ENCODE measurements at places on chromosomes 4 and X.

GRCh38 chr4:41214825-41215146, 444 bp upstream of the APBB2 start:
- DNase-seq: no peak

DNA sequence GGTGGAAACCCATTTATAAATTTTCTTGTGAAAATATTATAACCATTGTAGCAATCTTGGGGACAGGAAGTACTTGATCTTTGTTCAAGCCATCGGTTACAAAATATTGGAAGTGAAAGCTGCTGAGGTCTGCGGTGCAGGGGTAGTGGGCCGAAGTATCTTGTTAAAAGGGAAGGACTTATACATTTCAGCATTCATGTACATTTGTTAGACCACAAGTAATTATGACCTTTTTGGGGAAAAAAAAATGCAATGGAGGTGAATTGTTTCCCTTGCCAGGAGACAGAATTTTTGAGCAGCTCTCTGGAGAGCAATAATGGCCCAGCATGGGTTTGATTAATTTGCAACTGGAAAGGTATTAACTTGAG, 121.3 kb downstream of the EGF start:
- DNase-seq: peak; percentile 4

DNA sequence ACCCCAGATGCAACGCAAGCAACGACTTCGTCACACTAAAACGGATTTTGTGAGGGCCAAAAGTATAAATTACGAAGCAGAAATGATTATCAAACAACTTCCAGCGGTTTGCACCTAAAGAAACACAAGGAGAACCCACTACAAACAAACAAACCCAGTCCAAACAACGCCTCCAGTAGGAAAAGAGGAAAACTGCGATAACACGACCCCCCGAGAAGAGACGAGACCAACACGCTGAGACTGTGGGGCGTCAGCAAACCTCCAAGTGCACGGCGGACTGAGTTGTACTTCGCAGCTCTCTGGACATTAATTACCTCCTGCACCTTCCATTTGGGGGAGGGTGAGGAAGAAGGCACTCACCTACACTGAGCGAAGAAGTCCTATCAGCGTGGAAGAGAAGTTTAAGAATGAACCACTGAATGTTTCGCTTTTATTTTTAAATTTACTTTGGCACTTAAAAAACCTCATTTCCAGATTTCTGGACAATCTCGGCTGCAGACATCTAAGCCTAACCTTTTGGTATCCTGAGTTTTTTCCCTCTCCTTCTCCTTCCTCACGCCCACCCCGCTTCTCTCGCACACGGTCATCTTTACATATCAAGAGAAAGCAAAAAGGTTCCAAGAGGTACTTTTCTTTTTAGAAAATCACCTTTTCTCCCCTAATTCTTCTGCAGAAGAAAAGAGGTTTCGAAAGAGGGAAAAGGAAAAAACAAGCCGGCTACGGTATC, at the start of gene MAB21L2:
TSS of gene MAB21L2 (plus strand) at position 6 of the 727 bp plus-strand sequence. CDS start 879 bp downstream, outside the sequence.
- no peak for DNase-seq

- DNase-seq: no peak
Observed at GRCh38 chr4:9952415-9952950, 68.8 kb downstream of the SLC2A9 start.

DNA sequence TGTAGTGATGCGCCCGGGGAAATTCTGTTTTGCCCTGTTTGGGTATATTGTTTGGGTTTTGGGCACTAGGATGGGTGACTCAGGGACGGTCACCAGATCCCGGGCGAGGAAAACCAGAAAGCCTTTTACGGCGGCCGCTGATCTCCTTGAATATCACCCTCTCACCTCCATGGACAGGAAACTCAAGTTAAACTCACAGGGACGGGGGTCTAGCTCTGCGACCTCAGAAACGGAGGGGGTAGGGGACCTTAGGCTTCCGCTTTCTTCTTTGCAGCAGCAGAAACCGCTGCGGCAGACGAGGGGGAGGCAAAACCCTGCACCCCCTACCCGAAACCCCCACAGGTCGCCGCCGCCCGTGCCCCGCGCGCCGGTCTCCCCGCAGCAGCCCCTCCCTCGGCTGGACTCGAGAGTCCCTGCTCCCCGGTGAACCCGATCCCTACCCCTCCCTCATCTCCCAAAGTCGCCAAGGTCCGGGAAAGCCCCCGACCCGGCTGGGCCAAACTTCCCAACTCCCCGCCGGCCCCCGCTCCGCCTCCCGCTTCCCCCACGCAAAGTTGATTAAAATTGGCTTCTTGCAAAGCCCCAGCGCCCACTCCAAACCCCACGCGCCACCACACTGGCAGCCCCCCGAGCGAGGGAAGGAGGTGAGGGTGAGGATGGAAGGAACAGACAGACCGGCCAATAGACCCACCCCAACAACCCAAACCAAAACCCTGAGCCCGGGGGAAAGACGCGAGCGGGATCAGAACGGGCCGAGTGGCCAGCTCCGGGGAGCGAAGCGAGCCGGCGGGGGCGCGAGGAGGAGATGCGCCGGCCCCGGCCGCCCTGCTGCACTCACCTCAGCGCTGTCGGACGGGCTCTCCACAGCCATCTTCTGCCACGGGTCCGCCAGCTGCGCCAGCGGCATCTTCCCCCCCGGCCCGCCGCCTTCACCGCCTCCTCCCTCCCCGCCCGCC, 705 bp downstream of the RPS6KA3 start:
- DNase-seq: peak; percentile 4

Data from germinal center (tissue), 1 donor.